ENCODE measurements at places on chromosomes 12 and 14.

GRCh38 chr14:70618314-70618713, 17.9 kb upstream of the MED6 start:
- no peak for DNase-seq

- peak; percentile 42 for DNase-seq
These were observed 1089.5 kb downstream of the BCL11B start for GRCh38 chr14:98182393-98183055.

DNA sequence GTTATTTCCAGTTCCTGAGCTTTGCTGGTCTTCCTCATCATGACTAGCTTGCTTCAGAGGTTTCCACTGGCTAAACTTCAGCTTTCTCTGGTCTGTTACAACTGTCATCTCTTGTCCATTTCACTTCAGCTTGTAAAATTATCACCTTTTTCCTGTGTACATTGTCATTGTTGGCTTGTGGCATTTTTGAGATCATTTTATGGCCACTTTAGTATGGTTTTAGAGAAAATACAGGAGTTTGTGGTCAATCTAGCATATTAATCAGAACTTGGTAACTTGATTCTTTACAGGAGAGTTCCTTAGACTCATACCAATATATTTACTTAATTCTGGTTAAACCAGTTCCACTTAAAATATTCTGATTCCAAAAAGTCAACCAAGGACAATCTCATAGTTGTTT, 235.9 kb upstream of the KITLG start:
- DNase-seq: no peak

DNA sequence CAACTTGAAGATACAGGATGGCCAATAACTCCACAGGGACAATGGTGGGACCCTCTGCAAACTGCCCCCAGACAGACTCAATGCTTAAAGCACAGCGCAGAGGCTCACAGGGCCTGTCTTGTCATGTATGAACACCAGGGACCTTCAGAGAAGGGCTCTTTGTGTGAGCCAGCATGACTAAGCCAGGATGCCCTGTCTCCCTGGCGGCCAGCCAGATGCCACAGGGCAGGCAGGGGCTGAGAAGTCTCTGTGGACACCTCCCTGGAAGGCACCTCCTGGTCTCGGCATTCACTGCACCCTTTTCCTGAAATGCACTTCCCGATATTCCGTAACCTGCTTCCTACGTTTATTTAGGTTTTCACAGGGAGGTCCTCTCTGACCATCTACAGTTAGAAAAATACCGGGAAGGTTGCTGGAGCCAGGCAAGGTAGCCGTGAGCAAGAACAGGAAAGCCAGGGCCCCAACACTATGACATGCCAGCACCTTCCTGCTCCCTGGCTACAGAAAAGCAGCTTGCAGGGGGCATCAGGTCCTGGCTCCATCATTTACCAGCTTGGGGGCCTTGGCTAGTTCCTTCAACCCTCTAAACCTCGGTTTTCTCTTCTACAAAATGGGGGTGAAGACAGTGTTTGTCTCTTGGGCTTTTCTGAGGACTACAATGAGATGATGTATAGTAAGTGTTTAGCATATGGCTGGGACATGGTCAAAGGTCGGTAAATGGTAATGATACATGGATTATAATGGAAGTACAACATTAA, 65.0 kb downstream of the PITPNM2 start:
- DNase-seq: no peak

- no peak for DNase-seq
These were observed 174.4 kb downstream of the MON2 start for GRCh38 chr12:62640910-62641448.

DNA sequence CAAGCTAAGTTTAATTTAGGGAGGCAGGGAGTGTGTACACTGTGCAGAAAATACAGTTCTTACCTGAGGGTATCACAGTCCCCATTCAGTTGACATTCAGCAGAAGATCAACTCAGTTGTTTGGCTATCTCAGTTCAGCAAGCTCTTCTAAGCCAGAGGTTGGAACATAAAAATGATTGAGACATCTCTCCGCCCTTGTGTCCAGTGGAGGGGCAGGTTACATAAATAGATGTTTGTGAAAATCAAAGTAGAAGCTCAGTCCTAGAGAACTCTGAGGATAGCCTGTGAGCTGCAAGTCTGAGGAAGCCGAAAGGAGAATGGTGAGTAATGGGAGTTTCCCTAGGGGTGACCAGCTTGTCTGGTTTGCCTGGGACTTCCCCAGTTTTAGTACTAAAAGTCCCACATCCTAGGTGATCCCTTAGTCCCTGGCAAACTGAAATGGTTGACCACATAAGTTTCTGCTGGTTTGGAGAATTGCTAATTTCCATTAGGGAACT, 251.4 kb upstream of the ATP2B1 start:
- no peak for DNase-seq

GRCh38 chr12:63955831-63956666, 111.5 kb downstream of the SRGAP1 start:
- no peak for DNase-seq

GRCh38 chr14:24238123-24238522, 4.3 kb downstream of the TINF2 start:
- no peak for DNase-seq

- DNase-seq: no peak
These were observed 110.4 kb upstream of the TMCC3 start for GRCh38 chr12:94760786-94761185.

GRCh38 chr12:13724136-13724535, 257.3 kb downstream of the GRIN2B start:
- DNase-seq: no peak

DNA sequence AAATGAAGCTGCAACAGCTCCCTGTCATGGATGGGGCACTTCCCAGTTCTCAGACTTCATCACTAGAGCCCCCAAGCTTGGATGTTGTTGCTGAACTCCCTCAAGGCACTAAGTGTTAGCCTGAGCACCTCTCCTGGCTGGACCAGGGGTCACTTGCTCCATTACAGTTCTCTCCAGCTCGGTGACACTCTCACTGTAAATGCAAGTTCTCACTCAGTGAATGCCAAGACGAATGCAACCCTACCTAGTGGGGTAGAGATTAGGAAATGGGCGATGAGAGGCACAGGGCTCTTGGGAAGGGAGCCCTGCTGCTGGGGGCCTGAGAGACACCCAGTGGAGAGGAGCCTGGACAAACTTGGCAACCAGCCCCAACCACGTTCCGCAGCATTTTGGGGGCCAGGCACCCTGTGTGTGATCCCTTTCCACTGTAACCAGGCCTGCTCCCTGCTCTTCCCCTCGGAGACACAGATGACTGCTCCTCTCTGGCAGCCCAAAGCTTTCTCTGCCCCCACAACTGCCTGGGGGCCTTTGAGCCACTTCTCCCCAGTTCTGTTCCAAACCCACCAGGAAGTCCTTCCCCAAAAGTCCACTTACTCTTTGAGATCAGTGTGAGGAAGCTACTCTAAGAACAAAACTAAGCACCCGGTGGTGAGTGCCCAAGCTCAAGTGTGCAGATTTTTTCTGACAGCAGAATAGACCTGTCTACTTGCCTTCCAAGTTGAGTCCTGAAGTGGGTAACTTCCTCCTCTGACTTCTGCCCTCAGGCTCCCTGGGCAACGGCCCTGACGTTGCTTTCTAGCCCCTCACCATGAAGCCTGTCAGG, 8.0 kb upstream of the SELPLG start:
- no peak for DNase-seq

All from stimulated activated CD4-positive, alpha-beta T cell treated with anti-CD3 and anti-CD28 coated beads, TNF-alpha, amount 100 ng/mL, for 1 hour (primary cell).